ENCODE measurements at places on chromosomes 5 and 9.

DNA sequence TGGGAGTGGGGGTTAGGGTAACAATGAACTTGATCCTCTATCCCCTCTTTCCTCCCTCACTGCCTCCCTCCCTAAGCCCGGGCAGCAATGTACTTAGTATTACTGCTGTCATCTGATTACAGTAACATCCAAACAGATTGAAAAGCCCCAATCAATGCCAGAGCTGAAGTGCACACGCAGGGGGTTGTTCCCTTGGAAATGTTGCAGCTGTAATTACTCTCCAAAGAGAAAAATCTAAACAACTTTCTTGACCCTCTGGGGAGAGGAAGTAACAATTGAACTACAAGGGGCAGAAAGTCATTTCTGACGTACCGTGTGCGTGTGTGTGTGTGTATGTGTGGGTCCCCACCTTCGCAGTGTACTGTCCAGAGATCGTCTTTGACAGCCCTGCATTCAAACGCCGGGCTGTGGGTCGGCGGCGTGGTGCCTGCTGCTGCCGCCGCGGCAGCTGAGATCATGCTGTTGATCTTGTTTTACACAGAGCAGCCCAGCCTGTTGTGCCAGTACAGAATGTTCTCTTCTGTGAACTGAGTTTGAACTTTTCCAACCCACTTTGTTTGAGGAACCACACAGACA is 66.0 kb upstream of the KLF9 start:
- peak; percentile 96 for DNase-seq

DNA sequence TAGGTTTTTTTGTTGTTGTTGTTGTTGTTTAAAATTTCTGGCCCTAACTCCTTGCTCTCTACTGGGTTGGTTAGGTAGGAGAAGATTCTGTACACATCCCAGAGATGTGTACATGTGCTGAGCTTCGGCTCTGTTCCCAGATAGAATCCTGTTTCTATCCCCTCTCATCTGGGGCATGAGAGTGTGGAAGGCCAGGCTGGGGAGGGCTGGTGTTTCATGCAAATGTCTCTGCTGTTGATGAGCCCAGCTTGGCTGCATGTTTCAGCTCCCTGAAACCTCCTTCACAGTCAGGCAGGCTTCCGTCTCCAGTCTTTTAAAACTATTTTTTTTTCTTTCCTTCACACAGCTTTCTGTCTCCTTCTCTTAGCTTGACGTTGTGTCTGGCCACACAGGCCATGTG is 526.9 kb upstream of the KLF4 start:
- DNase-seq: no peak

DNA sequence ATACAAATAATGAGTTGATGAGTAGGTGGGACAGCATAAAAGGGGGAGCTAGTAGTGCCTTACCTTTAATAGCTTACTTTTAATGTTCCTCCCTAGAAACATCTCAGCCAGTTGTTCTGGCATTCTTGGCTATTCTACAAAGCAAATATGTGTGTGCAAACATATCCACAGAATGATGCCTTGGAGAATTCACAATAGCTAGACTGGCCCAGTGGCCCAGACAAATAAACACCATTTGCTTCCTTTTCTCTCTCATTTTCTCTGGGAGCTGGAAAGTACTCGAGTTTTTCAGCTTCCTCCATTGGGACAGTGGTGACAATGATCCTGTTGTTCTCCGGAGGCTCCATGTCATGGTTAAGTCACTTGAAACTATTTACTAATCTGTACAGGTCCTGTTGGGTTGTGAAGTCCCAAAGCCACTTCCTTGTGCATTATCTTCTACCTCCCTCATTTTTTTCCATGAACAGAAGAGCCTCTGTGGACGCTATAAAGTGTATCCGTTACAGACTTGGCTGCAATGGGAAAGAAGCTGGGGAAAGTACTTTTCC is 122.9 kb downstream of the DMAC1 start:
- DNase-seq: no peak

GRCh38 chr9:93662952-93663572 is 86.7 kb downstream of the PHF2 start:
- DNase-seq: no peak

DNA sequence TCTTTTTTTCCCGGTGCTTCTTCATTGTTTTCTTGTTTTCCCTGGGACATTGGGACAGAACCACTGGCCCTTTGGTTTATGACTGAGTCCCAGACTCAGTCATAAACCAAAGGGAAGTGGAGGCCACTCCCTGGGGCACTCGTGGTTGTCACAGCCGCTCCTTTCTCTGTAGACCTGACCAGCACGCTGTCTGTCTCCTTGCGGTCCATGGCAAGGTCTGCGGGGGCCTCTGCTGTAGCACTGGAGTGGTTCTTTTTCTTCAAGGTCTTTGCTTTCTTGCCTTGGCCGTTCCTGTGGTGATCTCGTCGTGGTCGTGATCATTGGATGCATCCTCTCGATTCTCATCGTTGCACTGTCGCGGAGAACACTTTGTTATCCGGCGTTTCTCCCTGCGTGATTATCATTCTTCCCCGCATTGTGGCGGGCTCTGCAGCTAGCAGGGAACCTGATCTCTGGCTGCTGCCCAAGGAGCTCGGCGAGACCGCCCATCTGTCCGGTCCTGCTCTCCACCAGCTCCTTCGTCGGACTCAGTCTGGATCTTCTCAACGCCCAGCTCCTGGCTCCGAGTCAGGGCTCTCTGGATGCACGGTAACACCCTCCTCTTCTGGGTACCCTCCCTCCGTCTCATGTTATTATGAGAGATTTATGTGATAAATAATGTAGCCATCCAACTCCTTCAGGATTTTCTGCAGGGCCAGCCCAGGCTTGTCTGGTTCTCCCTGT is 43.5 kb upstream of the MPDZ start:
- DNase-seq: no peak

- DNase-seq: no peak
These were observed 90.1 kb upstream of the LMX1B start for GRCh38 chr9:126523611-126524111.

GRCh38 chr9:76704593-76705204 is 59.5 kb upstream of the PCA3 start:
- peak; percentile 75 for DNase-seq

- no peak for DNase-seq
These were observed 60.6 kb downstream of the AUH start for GRCh38 chr9:91301161-91301560.

DNA sequence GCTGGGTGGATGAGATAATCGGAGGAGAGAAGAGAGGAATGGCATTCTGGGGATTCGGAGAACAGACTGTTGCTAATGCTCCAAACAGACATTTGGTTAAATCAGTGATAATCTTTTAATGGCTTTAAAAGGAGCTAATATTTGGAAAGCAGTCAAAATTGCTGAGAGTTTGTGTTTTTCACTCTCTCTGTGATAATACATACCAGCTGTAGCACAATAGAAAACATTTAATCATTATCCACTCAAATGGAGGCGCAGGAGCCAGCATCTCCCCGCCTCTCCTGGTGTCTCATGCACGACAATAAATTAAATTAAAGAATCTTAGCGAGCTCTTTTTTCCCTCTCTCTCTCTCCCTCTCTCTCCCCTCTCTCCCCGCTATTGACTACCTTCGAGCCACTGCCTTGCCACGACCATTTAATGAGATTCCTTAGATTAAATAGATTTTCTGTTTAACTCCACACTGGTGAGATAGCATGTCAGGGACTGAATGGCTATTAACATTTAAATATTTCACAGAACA is 268.6 kb upstream of the MVB12B start:
- DNase-seq: no peak

DNA sequence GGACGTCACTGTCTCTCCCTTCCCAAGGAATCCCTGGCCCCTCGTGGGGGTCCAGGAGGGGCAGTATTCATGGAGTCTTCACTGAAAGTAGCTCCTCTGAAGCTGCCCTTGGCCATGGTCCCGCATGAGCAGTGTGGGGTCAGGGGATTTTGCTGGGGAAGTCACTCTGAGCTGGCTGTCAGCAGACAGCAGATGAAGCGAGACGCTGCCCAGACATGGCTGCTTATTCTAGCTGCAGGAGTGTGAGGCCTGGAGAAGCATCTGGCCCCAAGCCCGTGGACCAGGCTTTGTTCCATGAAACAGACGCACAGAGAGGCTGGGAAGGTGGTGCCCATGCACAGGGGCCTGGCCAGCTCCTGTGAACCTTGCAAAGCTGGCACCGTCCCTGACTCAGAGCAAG is 21.5 kb upstream of the ASS1 start:
- DNase-seq: no peak

DNA sequence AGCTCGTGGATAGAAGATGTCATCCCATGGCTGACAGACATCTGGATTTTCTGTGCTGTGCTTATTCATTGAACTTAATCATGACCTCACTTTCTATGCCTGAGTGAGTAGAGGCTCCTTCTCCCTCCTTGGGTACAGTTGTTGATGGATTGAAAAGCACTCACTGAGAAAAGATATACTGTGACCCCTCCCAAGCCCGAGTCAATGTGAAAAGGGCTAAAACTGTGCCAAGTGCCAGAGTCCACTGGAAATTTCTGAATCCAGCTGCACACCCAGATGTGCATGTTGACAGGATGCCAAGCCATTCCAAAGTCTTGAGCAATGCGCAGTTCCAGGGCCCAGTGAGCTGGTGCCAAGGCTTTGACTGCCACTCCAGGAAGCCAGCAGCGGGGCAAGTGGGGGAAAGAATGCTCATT is 473.0 kb downstream of the NTRK2 start:
- no peak for DNase-seq

DNA sequence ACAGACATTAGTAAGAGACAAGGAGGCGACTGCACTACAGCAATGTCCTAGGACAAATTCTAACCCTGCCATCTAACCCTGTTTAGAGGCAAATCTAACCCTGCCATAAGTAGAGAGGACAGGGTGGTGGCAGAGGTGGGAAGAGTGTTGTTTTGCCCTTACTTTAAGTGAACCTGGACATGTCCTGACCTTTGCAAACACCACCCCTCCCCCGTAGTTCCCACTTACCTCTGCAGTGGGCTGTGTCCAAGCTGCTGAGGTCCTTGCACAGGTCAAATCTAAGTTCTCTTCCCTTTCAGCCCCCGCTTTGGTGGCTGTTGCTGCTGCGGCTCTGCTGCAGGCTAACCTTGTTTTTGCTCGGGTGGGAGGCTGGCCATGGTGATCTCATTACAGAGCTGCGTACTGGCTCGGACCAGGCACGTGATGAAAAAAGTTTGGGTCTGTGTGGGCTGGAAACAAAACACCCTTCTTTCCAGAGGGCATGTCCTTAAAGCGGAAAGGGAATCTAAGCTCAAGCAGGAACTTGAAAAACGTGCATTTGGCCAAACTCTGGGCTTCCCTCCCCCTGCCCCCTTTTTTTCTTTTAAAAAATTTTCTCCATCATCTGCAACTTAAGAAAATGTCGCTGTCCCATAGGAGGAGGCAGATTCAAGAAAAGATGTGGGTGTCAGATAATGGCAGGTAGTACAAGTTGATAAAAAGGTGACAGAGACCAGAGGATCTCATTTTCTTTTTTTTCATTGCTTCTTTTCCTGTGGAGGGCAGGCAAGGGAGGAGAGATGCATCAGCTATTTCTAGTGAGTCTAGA is at the start of gene FAXDC2:
Gene FAXDC2, minus strand, starts transcription at position 349 of the 808 bp plus-strand sequence. CDS start 12,425 bp downstream, outside the sequence.
- DNase-seq: peak; percentile 68

GRCh38 chr9:14356351-14357265 is 42.7 kb upstream of the NFIB start:
- no peak for DNase-seq

GRCh38 chr9:119298076-119298853 is 71.0 kb downstream of the BRINP1 start:
- DNase-seq: no peak

DNA sequence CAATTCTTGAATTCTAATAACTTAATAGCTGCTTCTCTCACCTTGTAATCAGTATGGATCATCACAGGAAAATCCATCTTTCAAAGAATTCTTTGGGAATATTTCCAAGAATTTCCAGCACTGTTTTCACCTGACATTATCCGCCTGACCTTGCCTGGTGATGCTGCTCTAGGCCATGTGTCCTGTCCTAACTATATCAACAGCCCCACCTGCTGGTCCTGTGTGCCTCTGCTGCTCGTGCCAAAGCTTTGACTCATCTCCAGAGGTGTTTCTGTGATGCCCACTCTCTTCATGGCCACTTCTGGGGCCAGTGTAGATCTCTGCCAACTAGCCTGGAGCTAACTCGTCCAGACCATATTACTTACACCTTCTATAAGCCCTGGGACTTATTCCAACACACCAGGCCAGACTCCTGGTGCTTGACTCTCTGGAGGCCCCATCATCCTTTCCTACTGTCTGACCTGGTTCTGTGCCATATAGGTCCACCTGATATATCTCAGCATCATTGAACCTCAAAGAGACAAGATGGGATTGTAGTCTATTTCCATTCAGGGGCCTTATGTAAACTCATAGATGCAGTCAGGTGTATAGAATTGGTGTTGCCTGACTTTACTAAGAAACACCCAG is 67.5 kb upstream of the CKMT2 start:
- no peak for DNase-seq

DNA sequence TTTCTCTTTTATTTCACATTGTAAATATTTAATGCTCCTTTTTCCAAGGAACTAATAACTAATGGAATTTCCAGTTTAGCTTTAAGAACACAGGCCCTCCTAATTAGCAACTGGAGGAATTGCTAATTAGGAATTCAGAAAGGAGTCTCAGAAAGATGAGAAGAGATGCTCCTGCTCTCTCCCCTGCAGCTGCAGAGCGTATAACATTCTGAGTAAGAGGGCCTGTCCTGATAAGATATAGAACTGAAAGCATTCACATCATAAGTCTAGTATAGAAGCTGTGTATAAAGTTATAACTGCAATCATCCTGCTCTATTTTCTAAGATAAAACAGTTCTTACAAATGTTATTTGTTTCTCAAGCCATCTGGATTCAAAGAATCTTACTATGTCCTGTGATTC is 83.2 kb downstream of the DTWD2 start:
- no peak for DNase-seq

DNA sequence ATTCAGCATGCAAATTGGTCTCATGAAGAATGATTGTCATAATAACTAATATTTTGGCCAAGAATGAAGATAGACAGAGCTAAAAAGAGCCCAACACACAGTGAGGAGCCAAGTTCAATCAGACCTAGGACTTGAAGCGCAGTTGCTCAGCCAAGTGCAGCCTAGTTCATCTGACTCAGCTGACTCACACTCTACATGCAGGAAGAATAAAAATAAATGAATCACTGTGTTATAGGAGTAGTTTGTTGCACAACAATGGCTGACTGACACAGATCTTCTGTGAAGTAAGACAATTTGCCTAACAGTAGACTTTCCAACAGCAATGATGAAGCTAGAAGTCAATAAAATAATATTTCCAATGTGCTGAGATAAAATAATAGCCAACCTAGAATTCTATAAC is 261.5 kb downstream of the CEMIP2 start:
- DNase-seq: peak; percentile 69
